ENCODE measurements at places on chromosomes 2 and 18. TPM values are rescaled to one million over a fixed set of nuclear protein-coding genes. Genes with fewer than 3 reads are reported as not detected.

GRCh38 chr2:116094196-116094595, 1651.8 kb downstream of the DPP10 start:
- no peaks in the 10 kb centered on the region for H3K36me3 ChIP-seq
- DNase-seq, result no peak
- H3K27me3 ChIP-seq, result no peaks in the 10 kb centered on the region
- no peaks in the 10 kb centered on the region for H3K4me1 ChIP-seq
- H3K4me3 ChIP-seq, result no peak overlapping the region

DNA sequence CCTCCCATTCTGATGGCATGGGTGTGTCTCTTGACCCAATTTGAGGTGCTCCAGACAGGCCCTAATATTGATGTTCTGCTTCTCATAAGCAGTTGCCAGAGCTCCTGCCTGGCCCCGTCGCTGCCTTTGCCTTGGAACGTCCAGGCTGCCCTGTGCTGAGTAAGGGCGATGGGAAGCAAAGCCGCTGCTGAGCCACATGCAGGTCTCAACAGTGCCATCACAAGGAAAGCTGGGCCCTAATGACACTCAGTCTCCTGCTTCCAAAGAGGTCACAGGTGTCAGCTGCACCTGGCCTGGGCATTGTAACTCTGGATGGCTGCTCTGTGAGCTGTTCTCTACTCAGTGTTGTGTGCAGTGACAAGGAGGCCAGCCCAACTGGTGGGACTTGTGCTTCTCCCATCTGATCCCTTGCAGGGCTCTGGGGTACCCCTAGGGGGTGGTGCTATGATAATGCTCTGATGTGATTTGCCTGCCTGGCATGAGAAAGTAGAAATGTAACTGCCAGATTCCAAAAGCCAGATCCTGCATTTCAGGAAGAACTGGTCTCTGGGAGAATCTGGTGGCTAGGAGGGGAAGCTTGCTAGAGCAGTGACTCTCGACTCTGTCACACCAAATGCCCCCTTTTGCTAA, 8.7 kb downstream of the TTC39C start:
- peaks cover 97% of the 10 kb centered on the region for H3K4me1 ChIP-seq
- DNase-seq, result no peak
- H3K36me3 ChIP-seq, result no peaks in the 10 kb centered on the region
- H3K27me3 ChIP-seq, result no peaks in the 10 kb centered on the region
- H3K27ac ChIP-seq, result no peak overlapping the region

DNA sequence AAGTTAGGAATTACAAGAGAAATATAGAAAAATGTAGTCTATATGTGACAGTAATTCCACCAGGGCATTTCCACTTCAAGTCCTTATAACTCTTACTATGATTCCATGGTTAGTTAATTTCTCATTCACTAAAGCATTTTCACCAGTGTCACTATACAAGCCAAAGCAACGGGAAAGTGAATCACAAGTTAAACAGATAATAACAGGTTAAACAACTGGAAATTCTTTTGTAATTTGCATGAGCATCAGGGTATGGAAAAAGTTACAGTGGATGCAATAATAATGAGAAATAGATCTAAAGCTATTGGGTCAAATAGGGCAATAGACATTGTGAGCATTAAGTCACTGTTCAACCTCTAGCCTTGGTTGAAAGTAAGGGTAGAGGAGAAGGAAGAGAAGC, 88.9 kb upstream of the ST6GAL2 start:
- no peaks in the 10 kb centered on the region for H3K4me1 ChIP-seq
- peaks cover 8% of the 10 kb centered on the region for H3K27me3 ChIP-seq
- no peak for DNase-seq

- no peak overlapping the region for H3K27ac ChIP-seq
- H3K36me3 ChIP-seq, result no peaks in the 10 kb centered on the region
- DNase-seq, result no peak
- no peaks in the 10 kb centered on the region for H3K27me3 ChIP-seq
- H3K4me1 ChIP-seq, result no peaks in the 10 kb centered on the region
- H3K4me3 ChIP-seq, result no peak overlapping the region
Measured at GRCh38 chr2:235025800-235026536, 74.2 kb downstream of the SH3BP4 start.

The CROCC2 gene
- not detected for total RNA-seq

- no peaks in the 10 kb centered on the region for H3K36me3 ChIP-seq
- H3K4me1 ChIP-seq, result peaks cover 65% of the 10 kb centered on the region
- H3K4me3 ChIP-seq, result peak overlapping the region; percentile 4
- DNase-seq, result no peak
Measured at GRCh38 chr2:27073782-27074181, 2.3 kb upstream of the OST4 start.

- no peak for DNase-seq
- H3K4me3 ChIP-seq, result no peak overlapping the region
- no peak overlapping the region for H3K27ac ChIP-seq
- H3K27me3 ChIP-seq, result no peaks in the 10 kb centered on the region
- no peaks in the 10 kb centered on the region for H3K36me3 ChIP-seq
Measured at GRCh38 chr18:42614619-42615293, 500.7 kb downstream of the RIT2 start.

The LRRC30 gene
- not detected for total RNA-seq

The DSC2 gene
- not detected for total RNA-seq

The UCN gene
- 5.9 TPM for total RNA-seq

DNA sequence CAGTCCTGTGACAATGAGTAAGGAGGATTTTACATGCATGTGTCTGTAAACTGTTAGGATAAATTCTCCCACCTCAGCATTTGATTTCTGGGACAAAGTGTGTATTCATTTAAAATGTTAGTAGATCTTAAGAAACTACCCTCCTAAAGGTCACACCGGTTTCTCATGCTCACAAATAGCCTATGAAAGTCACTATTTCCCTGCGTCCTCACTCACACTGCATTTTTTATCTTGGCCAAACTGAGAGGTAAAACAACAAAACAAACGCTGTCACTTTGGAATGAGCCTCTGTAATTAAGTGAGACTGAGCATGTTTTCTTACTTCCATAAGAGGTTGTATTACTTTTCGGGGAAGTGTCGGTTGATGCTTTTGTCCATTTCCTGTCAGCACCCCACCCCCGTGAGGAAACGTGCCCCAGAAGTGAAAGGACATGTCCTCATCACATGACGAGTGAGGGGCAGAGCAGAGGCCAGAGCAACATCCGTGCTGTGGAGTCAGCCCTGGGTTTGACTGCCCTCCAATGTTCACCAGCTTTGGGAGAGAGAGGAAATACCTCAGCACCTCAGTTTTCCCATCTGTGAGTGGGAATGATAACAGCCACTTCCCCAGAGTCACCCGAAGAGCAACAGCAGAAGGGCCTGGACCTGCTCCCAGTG, 3.1 kb downstream of the GYPC start:
- no peaks in the 10 kb centered on the region for H3K27me3 ChIP-seq
- H3K4me3 ChIP-seq, result peak overlapping the region; percentile 100
- H3K27ac ChIP-seq, result peak overlapping the region; percentile 99
- H3K4me1 ChIP-seq, result peaks cover 83% of the 10 kb centered on the region
- no peak for DNase-seq
- H3K36me3 ChIP-seq, result peaks cover 16% of the 10 kb centered on the region

The FOXD4L1 gene
- total RNA-seq, result 0.21 TPM

GRCh38 chr2:3010001-3010400, 367.6 kb downstream of the EIPR1 start:
- H3K4me1 ChIP-seq, result no peaks in the 10 kb centered on the region
- H3K27me3 ChIP-seq, result peaks cover 27% of the 10 kb centered on the region
- no peak overlapping the region for H3K27ac ChIP-seq
- no peak for DNase-seq
- H3K4me3 ChIP-seq, result no peak overlapping the region

The GPR39 gene
- total RNA-seq, result not detected

GRCh38 chr2:25215232-25215631, 46.9 kb upstream of the POMC start:
- peaks cover 9% of the 10 kb centered on the region for H3K4me1 ChIP-seq
- no peaks in the 10 kb centered on the region for H3K36me3 ChIP-seq
- DNase-seq, result no peak
- H3K27me3 ChIP-seq, result no peaks in the 10 kb centered on the region
- H3K27ac ChIP-seq, result peak overlapping the region; percentile 93

DNA sequence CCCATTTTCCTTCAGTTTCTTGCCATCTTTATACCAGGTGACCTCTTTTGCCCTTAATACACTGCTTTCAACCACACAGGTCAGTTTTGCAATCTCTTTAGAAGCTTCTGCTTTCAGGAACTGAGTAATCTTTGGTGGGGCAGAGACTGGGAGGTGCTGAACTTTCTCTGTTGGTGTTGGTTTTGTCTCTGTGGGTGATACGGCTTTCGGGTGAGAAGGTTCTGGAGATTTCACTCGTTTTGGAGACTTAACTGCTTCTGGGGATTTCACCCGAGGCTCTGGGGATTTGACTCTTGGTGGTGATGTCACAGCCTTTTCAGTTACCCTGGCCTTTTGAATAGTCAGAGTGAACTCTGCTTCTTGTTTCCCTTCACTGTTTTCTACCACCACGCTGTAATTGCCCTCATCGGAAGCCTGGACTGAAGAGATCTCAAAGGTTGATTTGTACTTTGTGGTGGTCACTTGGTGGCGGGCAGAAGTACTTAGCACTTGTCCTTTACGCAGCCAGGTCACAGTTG, 50.4 kb downstream of the PLEKHA3 start:
- peaks cover 65% of the 10 kb centered on the region for H3K36me3 ChIP-seq
- DNase-seq, result no peak
- H3K27me3 ChIP-seq, result no peaks in the 10 kb centered on the region
- H3K4me1 ChIP-seq, result peaks cover 30% of the 10 kb centered on the region

GRCh38 chr2:163664610-163665009, 71.2 kb downstream of the FIGN start:
- no peaks in the 10 kb centered on the region for H3K4me1 ChIP-seq
- no peaks in the 10 kb centered on the region for H3K36me3 ChIP-seq
- no peak overlapping the region for H3K4me3 ChIP-seq

The LIPG gene
- total RNA-seq, result not detected

- no peak for DNase-seq
- H3K27me3 ChIP-seq, result peaks cover 4% of the 10 kb centered on the region
- peaks cover 2% of the 10 kb centered on the region for H3K4me1 ChIP-seq
- H3K36me3 ChIP-seq, result no peaks in the 10 kb centered on the region
Measured at GRCh38 chr2:200664770-200665494, 79.1 kb downstream of the AOX1 start.

GRCh38 chr2:40579247-40579646, 127.4 kb upstream of the SLC8A1 start:
- H3K4me1 ChIP-seq, result no peaks in the 10 kb centered on the region
- no peaks in the 10 kb centered on the region for H3K36me3 ChIP-seq
- H3K4me3 ChIP-seq, result no peak overlapping the region
- H3K27ac ChIP-seq, result no peak overlapping the region
- no peaks in the 10 kb centered on the region for H3K27me3 ChIP-seq

The RHBDD1 gene
- 55.6 TPM for total RNA-seq

DNA sequence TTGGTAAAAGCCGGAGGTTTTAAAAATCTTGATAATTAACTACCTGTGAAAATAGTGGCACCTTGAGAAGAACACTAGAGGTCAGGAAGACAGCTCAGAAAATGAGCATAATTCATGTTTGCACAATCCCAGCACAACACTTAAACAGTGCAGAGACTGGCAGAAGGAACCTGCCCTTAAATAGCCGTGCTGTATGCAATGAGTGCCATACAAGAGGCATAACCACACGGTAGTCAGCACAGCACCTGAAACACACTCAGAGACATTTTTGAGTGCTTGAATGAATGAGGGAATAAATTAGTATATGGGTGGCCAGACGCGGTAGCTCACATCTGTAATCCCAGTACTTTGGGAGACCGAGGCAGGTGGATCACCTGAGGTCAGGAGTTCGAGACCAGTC, 164.9 kb downstream of the PAX3 start:
- H3K4me3 ChIP-seq, result no peak overlapping the region
- H3K4me1 ChIP-seq, result no peaks in the 10 kb centered on the region
- DNase-seq, result no peak
- H3K27me3 ChIP-seq, result no peaks in the 10 kb centered on the region

The DTNA gene
- total RNA-seq, result not detected

DNA sequence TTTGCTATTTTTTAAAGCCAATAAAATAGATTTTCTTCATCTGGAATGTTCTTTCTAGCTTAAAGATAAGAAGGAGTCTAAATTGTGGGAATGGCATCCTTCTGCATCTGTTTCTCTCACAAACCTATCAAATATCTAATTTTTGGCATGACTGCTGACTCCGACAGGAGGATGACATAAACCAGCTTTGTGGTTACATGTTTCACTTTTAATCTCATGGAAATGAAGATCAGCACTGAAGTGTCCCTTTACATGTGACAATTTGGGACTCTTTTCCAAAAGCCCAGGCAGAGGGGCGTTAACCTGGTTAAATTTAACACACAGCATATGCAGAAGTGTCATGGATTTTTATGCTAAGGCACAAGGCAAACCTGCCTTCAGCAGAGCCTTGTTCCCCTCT, 694.7 kb downstream of the ARHGAP15 start:
- H3K27me3 ChIP-seq, result no peaks in the 10 kb centered on the region
- no peak overlapping the region for H3K27ac ChIP-seq
- no peaks in the 10 kb centered on the region for H3K36me3 ChIP-seq
- H3K4me3 ChIP-seq, result no peak overlapping the region

DNA sequence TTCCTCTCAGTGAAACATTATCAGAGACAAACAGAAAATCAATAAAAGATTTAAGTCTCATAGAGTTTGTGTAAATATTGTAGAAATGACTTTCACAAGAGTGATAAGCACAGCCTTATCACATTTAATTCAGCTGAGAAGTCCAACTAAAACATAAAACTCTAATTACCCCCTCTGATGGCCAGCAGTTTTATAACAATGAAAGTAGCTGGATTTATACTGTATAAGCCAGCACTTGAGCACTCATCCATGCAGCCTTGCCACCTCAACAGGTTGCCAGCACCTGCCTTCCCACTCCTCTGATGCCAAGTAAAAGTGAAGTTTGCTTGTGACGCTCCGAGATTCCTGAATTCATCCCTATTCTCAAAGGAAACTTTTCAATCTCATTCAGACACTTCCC, 103.0 kb upstream of the STK39 start:
- no peak overlapping the region for H3K27ac ChIP-seq
- DNase-seq, result no peak
- peaks cover 12% of the 10 kb centered on the region for H3K4me1 ChIP-seq
- H3K27me3 ChIP-seq, result no peaks in the 10 kb centered on the region
- H3K4me3 ChIP-seq, result no peak overlapping the region

The SLC23A3 gene
- 3.3 TPM for total RNA-seq

GRCh38 chr2:37982147-37982582, 57.1 kb downstream of the RMDN2 start:
- peaks cover 2% of the 10 kb centered on the region for H3K27me3 ChIP-seq
- H3K4me1 ChIP-seq, result peaks cover 4% of the 10 kb centered on the region
- peaks cover 8% of the 10 kb centered on the region for H3K36me3 ChIP-seq
- DNase-seq, result peak; percentile 46

Data from naive thymus-derived CD8-positive, alpha-beta T cell (primary cell).